T-cell (primary cell): ENCODE measurements at places on chromosomes 2 and 18. TPM values are rescaled to one million over a fixed set of nuclear protein-coding genes. Genes with fewer than 3 reads are reported as not detected.
A peak's percentile ranks its signal among the peaks of the same experiment; 100 is the strongest.

The MARCHF4 gene
- total RNA-seq = not detected

The LAMA1 gene
- total RNA-seq = not detected

The TUBA3E gene
- total RNA-seq = not detected

The MYO5B gene
- total RNA-seq = 0.50 TPM

The ARHGAP28 gene
- 0.29 TPM for total RNA-seq

The ENOSF1 gene
- total RNA-seq = 70.8 TPM

DNA sequence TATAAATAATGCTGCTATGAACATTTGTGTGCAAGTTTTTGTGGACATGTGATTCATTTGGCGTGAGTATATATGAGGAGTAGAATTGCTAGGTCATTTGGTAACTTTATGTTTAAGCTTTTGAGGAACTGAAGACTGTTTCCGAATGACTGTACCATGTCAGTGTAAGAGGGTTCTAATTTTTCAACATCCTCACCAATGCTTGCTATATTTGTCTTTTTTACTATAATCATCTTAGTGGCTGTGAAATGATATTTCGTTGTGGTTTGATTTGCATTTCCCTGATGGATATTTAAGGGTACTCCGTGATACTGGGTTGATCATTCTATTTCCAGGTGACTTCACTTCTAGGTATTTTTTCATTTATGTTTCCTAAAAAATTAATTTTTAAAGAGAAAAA, 241.1 kb downstream of the BCL2 start:
- DNase-seq = no peak
- peaks cover 3% of the 10 kb centered on the region for H3K4me1 ChIP-seq
- no peaks in the 10 kb centered on the region for H3K36me3 ChIP-seq
- no peaks in the 10 kb centered on the region for H3K27me3 ChIP-seq
- no peak overlapping the region for H3K4me3 ChIP-seq

- H3K27me3 ChIP-seq = no peaks in the 10 kb centered on the region
- no peak overlapping the region for H3K27ac ChIP-seq
- no peaks in the 10 kb centered on the region for H3K4me1 ChIP-seq
- H3K4me3 ChIP-seq = no peak overlapping the region
- DNase-seq = no peak
- H3K36me3 ChIP-seq = no peaks in the 10 kb centered on the region
Observed at GRCh38 chr18:55219059-55219458, 259.8 kb upstream of the CCDC68 start.

- H3K27ac ChIP-seq = no peak overlapping the region
- no peaks in the 10 kb centered on the region for H3K4me1 ChIP-seq
- no peak for DNase-seq
- no peaks in the 10 kb centered on the region for H3K27me3 ChIP-seq
- no peaks in the 10 kb centered on the region for H3K36me3 ChIP-seq
Observed at GRCh38 chr2:54429054-54429453, 27.1 kb upstream of the SPTBN1 start.

DNA sequence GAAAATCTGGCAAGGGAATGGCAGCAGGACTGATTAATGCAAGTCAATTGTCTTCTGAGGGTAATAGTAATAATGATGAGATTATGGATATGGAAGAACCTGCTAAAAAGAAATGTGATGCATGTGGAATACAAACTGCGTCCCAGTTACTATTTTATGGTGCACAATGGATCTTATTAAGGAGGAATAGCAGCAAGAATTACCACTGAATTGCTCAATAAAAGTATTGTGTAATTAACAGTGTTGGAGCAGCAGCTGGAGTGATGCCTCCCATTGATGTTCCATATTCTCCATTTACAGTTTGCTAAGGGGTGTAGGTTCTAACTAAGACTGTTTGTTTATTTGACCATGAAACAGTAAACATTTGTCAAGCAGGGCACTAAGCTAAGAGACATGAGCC, 167.9 kb downstream of the HRH4 start:
- peaks cover 9% of the 10 kb centered on the region for H3K27me3 ChIP-seq
- H3K27ac ChIP-seq = no peak overlapping the region
- no peak overlapping the region for H3K4me3 ChIP-seq
- no peak for DNase-seq
- H3K4me1 ChIP-seq = peaks cover 2% of the 10 kb centered on the region

DNA sequence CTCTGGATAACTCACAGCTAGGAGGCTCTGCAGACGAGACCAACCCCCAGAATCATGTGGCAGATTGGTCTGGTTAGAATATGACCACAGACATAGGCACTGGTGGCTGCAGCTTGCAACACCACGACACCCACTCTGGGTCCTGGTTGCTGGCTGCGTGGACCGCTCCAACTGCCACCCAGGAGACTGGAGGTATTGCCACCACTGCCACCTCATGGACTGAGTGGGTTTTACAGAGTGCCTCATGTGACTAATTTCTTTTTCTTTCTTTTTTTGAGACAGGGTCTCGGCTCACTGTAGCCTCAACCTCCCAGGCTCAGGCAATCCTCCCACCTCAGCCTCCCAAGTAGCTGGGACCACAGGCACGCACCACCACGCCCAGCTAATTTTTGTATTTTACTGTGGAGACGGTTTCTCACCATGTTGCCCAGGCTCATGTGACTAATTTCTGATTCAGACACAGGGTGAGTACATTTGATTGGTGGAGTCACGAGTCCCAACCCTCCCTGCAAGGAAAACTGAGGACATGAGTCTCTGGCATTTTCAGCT, 29.9 kb upstream of the NT5DC4 start:
- H3K36me3 ChIP-seq = no peaks in the 10 kb centered on the region
- no peaks in the 10 kb centered on the region for H3K27me3 ChIP-seq
- H3K4me1 ChIP-seq = peaks cover 8% of the 10 kb centered on the region
- DNase-seq = peak; percentile 60
- no peak overlapping the region for H3K4me3 ChIP-seq
- H3K27ac ChIP-seq = no peak overlapping the region

DNA sequence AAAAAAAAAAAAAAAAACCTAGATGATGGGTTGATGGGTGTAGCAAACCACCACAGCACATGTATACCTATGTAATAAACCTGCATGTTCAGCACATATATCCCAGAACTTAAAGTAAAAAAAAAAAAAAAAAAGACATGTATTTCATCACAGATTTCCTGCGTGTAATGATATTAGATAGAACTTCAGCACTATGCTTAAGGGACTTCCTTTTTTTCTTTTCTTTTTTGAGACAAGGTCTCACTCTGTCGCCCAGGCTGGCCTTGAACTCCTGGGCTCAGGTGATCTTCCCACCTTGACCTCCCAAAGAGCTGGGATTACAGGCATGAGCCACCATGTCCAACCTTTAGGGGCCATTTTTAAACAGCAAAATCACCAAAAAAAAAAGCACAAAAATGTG, 42.0 kb downstream of the NEURL3 start:
- H3K36me3 ChIP-seq = no peaks in the 10 kb centered on the region
- H3K27me3 ChIP-seq = no peaks in the 10 kb centered on the region
- H3K4me3 ChIP-seq = no peak overlapping the region
- no peaks in the 10 kb centered on the region for H3K4me1 ChIP-seq

DNA sequence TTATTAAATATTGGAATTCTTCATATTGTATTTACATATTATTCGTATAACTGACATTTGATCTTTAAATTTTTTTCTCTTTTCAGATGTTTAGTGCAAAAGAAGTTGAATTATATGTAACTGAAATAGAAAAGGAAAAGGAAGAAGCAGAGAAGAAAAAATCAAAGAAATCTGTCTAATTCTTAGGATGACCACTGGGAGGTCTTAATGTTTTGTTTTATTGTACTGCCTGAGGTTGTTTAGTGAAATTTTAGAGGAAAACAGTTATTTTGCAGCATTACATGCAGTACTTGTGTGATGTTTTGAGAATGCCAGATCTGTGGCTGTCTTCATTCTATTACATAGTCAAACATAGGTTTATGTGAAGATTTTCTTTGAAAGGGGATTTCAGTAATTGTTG, 34.0 kb upstream of the TAF4B start:
- H3K27me3 ChIP-seq = no peaks in the 10 kb centered on the region
- peaks cover 9% of the 10 kb centered on the region for H3K4me1 ChIP-seq
- H3K4me3 ChIP-seq = no peak overlapping the region
- no peak for DNase-seq

DNA sequence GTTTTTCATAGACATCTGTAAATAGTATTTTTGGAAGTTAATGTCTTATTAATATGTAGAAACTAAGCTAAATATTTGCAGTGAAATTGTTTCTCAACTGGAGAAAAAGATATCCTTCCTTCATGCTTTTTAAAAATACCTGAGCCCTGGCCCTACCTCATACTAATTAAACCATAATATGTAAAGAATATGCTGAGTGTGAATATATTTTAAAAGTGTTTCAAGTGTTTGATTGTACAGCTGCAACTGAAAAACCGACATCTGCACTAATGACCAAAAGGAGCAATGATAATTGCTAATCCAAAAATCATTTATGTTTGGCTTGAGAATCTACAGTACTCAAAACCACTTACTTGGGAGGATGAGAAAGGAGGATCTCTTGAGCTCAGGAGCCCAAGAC, 156.7 kb downstream of the MBD5 start:
- H3K27ac ChIP-seq = no peak overlapping the region
- H3K27me3 ChIP-seq = no peaks in the 10 kb centered on the region
- H3K4me3 ChIP-seq = no peak overlapping the region
- no peaks in the 10 kb centered on the region for H3K4me1 ChIP-seq

GRCh38 chr2:29397039-29397438, 281.8 kb downstream of the CLIP4 start:
- H3K4me1 ChIP-seq = no peaks in the 10 kb centered on the region
- H3K27ac ChIP-seq = no peak overlapping the region
- H3K36me3 ChIP-seq = no peaks in the 10 kb centered on the region
- no peak overlapping the region for H3K4me3 ChIP-seq

GRCh38 chr18:31738460-31739407, 21.9 kb downstream of the SLC25A52 start:
- H3K36me3 ChIP-seq = no peaks in the 10 kb centered on the region
- no peak for DNase-seq
- H3K27ac ChIP-seq = no peak overlapping the region
- H3K4me3 ChIP-seq = no peak overlapping the region
- no peaks in the 10 kb centered on the region for H3K27me3 ChIP-seq

GRCh38 chr2:148552675-148553331, 91.7 kb upstream of the EPC2 start:
- H3K36me3 ChIP-seq = no peaks in the 10 kb centered on the region
- no peak for DNase-seq

DNA sequence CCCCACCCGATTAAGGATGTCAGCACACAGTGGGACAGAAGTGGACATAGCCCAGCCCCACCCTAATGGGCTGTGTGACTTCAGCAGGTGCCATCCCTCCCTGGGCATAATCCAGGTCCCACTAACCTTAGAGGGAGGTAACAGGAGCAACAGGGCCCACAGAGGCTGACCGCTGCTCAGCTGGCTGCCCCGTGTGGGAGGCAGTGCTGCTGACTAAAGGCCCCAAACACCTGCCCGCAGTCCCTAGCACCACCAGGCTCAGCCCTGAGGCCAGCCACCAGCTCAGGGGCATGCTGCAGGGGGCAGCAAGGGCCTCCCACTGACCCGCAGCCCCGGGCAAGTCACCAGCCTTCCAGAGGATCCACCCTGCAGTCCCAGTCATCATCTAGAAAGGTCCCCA, 14.6 kb downstream of the BIN1 start:
- H3K27ac ChIP-seq = no peak overlapping the region
- DNase-seq = no peak
- H3K27me3 ChIP-seq = no peaks in the 10 kb centered on the region

GRCh38 chr18:75309564-75309963, 99.0 kb downstream of the TSHZ1 start:
- H3K27me3 ChIP-seq = peaks cover 3% of the 10 kb centered on the region
- no peak overlapping the region for H3K27ac ChIP-seq
- DNase-seq = no peak
- H3K36me3 ChIP-seq = no peaks in the 10 kb centered on the region
- no peak overlapping the region for H3K4me3 ChIP-seq
- H3K4me1 ChIP-seq = no peaks in the 10 kb centered on the region

GRCh38 chr2:164847981-164848741, 6.5 kb upstream of the COBLL1 start:
- no peak for DNase-seq
- H3K4me3 ChIP-seq = no peak overlapping the region
- H3K27me3 ChIP-seq = no peaks in the 10 kb centered on the region
- H3K27ac ChIP-seq = no peak overlapping the region

DNA sequence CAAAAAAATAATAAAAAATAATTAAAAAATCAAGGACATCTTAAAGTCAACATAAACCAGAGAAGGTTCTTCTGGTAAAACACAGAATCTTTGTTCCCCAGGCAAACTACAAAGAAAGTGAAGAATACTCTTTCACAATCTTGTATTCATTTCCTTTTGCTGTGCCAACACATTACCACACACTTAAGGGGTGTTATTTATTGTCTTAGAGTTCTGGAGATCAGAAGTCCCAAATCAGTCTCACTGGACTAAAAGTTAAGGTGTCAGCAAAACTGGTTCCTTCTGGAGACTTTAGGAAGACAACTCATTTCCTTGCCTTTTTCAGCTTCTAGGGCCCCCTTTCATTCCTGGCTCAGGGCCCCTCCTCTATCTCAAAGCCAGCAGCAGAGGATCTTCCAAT, 12.2 kb upstream of the CAB39 start:
- no peak overlapping the region for H3K4me3 ChIP-seq
- no peak overlapping the region for H3K27ac ChIP-seq
- DNase-seq = no peak
- no peaks in the 10 kb centered on the region for H3K4me1 ChIP-seq
- no peaks in the 10 kb centered on the region for H3K27me3 ChIP-seq

DNA sequence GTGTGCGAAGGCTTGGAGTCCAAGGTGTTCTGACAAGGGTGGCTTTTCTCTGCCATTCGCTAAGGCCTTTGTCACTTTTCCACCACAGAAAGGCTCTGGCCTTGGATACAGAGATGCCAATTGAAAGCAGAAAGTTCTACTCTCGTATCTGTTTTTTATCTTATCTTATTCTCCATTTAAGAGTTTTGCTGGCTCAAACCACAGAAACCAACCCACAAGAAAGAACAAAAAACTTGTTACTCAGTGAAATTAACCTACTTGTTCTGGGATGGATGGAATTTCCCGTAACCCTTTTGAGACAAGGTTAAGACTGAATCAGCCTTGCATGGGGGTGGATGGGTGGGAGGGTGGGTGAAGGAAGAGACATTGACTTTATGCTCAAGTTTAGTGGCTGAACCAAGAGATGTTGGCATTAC, 221.7 kb downstream of the CDH20 start:
- H3K4me1 ChIP-seq = no peaks in the 10 kb centered on the region
- no peaks in the 10 kb centered on the region for H3K27me3 ChIP-seq
- H3K4me3 ChIP-seq = peak overlapping the region; percentile 32
- H3K27ac ChIP-seq = no peak overlapping the region
- peak; percentile 7 for DNase-seq

GRCh38 chr2:237591141-237591881, 777 bp upstream of the RAB17 start:
- no peak overlapping the region for H3K4me3 ChIP-seq
- no peaks in the 10 kb centered on the region for H3K36me3 ChIP-seq
- peaks cover 3% of the 10 kb centered on the region for H3K27me3 ChIP-seq
- H3K27ac ChIP-seq = no peak overlapping the region

- no peak overlapping the region for H3K27ac ChIP-seq
- no peak overlapping the region for H3K4me3 ChIP-seq
- H3K4me1 ChIP-seq = no peaks in the 10 kb centered on the region
Observed at GRCh38 chr18:78378403-78378802, 601.2 kb upstream of the SALL3 start.
